ENCODE measurements at places on chromosomes 4 and X.

GRCh38 chrX:136162827-136163570 lies 15.7 kb downstream of the FHL1 start:
- DNase-seq, result no peak
- no peak overlapping the region for H3K4me3 ChIP-seq
- no peaks in the 10 kb centered on the region for H3K36me3 ChIP-seq
- no peaks in the 10 kb centered on the region for H3K4me1 ChIP-seq
- H3K27me3 ChIP-seq, result no peaks in the 10 kb centered on the region

DNA sequence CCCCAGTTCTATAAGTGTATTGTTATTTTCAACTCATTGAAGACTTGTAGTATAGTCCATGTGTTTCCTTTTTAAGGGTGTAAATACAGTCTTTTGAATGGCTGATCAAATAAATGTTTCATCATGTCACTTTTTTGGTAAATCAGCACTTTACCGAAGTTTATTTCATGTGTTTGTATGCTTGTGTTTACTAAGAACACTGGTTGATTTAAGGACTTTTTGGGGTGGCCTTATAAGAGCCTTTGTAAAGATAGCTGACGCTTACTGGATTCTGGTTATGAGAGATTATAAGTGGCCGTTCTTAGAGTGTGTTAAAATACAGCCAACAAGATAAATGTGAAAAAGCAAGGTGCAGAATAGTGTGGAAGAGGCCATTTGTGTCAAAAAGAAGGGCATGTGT lies 2.6 kb downstream of the UBE2K start:
- H3K27me3 ChIP-seq, result no peaks in the 10 kb centered on the region
- peak overlapping the region; percentile 10 for H3K4me3 ChIP-seq
- peaks cover 5% of the 10 kb centered on the region for H3K36me3 ChIP-seq

DNA sequence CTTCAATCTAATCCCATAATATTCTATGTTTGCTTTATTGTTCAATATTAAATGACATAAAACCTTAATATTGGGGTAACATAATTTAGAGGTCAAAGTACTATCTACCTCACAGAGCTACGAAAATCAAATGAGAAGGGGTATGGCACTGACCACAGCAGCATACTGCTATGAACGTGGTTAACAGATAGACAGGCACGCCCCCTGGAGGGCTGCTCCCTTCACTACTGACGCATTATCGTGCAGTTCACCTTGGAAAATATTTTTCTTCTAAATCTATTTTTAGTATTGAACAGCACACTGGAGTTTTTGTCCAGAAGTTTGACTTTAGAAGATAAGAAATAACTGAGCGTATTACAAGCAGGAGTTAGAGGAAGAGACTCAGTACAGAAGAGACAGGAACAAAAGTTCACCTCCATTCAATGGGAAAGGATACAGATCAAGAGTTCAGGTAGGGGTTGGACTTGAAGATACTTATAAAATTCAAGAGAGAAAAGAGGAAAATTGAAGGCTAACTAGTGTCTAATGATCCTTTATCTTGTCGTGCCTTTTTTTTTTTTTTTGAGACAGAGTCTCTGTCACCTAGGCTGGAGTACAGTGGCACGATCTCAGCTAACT lies 22.7 kb downstream of the MAP9 start:
- DNase-seq, result no peak
- no peak overlapping the region for H3K27ac ChIP-seq
- H3K4me3 ChIP-seq, result no peak overlapping the region
- no peaks in the 10 kb centered on the region for H3K4me1 ChIP-seq
- no peaks in the 10 kb centered on the region for H3K27me3 ChIP-seq

GRCh38 chr4:135050086-135050717 lies 848.6 kb upstream of the PABPC4L start:
- no peak for DNase-seq
- H3K4me1 ChIP-seq, result no peaks in the 10 kb centered on the region
- H3K27ac ChIP-seq, result no peak overlapping the region

- H3K27ac ChIP-seq, result no peak overlapping the region
- no peak overlapping the region for H3K4me3 ChIP-seq
- H3K27me3 ChIP-seq, result no peaks in the 10 kb centered on the region
- H3K4me1 ChIP-seq, result no peaks in the 10 kb centered on the region
- no peaks in the 10 kb centered on the region for H3K36me3 ChIP-seq
These were observed 30.2 kb downstream of the ASB5 start for GRCh38 chr4:176238826-176239225.

- DNase-seq, result no peak
- H3K27ac ChIP-seq, result no peak overlapping the region
- H3K4me3 ChIP-seq, result no peak overlapping the region
- H3K27me3 ChIP-seq, result no peaks in the 10 kb centered on the region
- no peaks in the 10 kb centered on the region for H3K36me3 ChIP-seq
These were observed 49.3 kb downstream of the WDR19 start for GRCh38 chr4:39231660-39232059.

GRCh38 chr4:118981839-118982381 lies 93.3 kb downstream of the SYNPO2 start:
- no peaks in the 10 kb centered on the region for H3K27me3 ChIP-seq
- H3K36me3 ChIP-seq, result no peaks in the 10 kb centered on the region
- DNase-seq, result peak; percentile 60
- no peak overlapping the region for H3K27ac ChIP-seq

DNA sequence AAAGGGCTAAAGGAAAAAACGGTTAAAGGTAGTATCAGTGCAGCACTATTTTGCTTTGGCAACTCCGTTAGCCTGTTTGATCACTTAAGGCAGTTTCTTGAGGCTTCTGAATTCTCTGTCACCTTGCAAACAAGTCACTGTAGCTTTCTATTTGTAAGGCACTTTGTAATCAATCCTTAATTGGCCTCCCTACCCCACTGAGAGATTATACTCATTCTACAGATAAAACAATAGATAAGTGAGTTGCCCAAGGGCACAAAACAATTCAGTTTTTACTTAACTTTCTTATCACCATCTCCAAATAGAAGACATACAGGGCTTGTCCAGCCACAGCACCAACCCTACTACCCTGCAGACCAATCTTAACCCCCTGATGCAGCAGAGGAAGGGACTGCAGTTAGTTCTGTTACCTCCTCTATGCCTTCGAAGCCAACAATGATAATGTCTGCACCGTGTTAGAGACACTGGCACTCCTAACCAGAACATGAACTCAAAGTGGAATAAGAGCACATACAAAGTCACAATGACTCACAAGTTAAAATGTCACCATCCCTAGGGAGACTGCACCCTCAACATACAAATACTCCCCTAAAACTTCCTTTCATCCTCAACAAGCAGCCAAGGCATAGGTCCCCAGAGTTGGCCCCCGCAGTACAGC lies 1.7 kb downstream of the TMEM185A start:
- peaks cover 20% of the 10 kb centered on the region for H3K4me1 ChIP-seq
- no peaks in the 10 kb centered on the region for H3K27me3 ChIP-seq
- H3K27ac ChIP-seq, result no peak overlapping the region
- H3K4me3 ChIP-seq, result no peak overlapping the region
- DNase-seq, result no peak

GRCh38 chr4:185589067-185589836 lies 53.9 kb upstream of the PDLIM3 start:
- no peaks in the 10 kb centered on the region for H3K36me3 ChIP-seq
- DNase-seq, result no peak
- H3K27me3 ChIP-seq, result peaks cover 8% of the 10 kb centered on the region
- peaks cover 3% of the 10 kb centered on the region for H3K4me1 ChIP-seq
- no peak overlapping the region for H3K27ac ChIP-seq

- DNase-seq, result no peak
- no peak overlapping the region for H3K27ac ChIP-seq
- H3K4me3 ChIP-seq, result no peak overlapping the region
- no peaks in the 10 kb centered on the region for H3K27me3 ChIP-seq
- no peaks in the 10 kb centered on the region for H3K4me1 ChIP-seq
- no peaks in the 10 kb centered on the region for H3K36me3 ChIP-seq
These were observed 31.9 kb downstream of the MAGED4 start for GRCh38 chrX:52216541-52216940.

GRCh38 chrX:16963216-16963615 lies 16.8 kb downstream of the REPS2 start:
- no peak for DNase-seq
- no peaks in the 10 kb centered on the region for H3K4me1 ChIP-seq
- no peaks in the 10 kb centered on the region for H3K27me3 ChIP-seq
- H3K4me3 ChIP-seq, result no peak overlapping the region
- no peaks in the 10 kb centered on the region for H3K36me3 ChIP-seq

- H3K27me3 ChIP-seq, result no peaks in the 10 kb centered on the region
- no peak for DNase-seq
- H3K27ac ChIP-seq, result no peak overlapping the region
- no peaks in the 10 kb centered on the region for H3K36me3 ChIP-seq
These were observed 260.1 kb downstream of the BCOR start for GRCh38 chrX:39837688-39838087.

GRCh38 chrX:38954520-38954919 lies 153.3 kb downstream of the MID1IP1 start:
- no peaks in the 10 kb centered on the region for H3K27me3 ChIP-seq
- H3K4me1 ChIP-seq, result no peaks in the 10 kb centered on the region
- H3K4me3 ChIP-seq, result no peak overlapping the region
- H3K27ac ChIP-seq, result no peak overlapping the region
- no peaks in the 10 kb centered on the region for H3K36me3 ChIP-seq

GRCh38 chr4:140038031-140038533 lies 115.9 kb downstream of the MAML3 start:
- no peak for DNase-seq
- H3K36me3 ChIP-seq, result no peaks in the 10 kb centered on the region
- no peak overlapping the region for H3K4me3 ChIP-seq
- H3K27ac ChIP-seq, result no peak overlapping the region
- no peaks in the 10 kb centered on the region for H3K4me1 ChIP-seq
- no peaks in the 10 kb centered on the region for H3K27me3 ChIP-seq

GRCh38 chrX:71872542-71873458 lies 37.8 kb upstream of the NHSL2 start:
- DNase-seq, result no peak
- H3K4me1 ChIP-seq, result no peaks in the 10 kb centered on the region
- no peaks in the 10 kb centered on the region for H3K27me3 ChIP-seq
- H3K36me3 ChIP-seq, result no peaks in the 10 kb centered on the region

DNA sequence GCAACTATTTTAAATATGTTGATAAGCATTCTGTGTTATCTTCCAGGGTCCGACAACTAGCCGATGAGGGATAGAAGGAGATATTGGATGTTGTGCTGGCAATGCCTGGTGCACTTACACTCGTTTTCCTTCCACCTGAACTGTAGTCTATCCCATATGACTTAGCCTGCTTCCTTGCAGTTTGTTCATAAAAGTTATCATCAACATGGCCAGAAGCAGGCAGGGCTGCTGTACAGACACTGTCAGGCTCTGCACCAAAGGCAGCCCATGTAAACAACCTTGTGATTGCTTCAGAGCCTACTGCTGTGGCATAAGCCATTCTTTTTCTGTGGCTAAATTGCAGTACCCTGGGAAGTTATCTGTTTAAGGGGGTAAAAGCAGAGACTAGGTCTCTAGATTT lies 1.6 kb downstream of the MAPK10 start:
- no peak overlapping the region for H3K4me3 ChIP-seq
- H3K36me3 ChIP-seq, result no peaks in the 10 kb centered on the region
- DNase-seq, result no peak
- H3K27ac ChIP-seq, result no peak overlapping the region
- H3K27me3 ChIP-seq, result no peaks in the 10 kb centered on the region

GRCh38 chr4:10123227-10124101 lies 6.9 kb upstream of the WDR1 start:
- H3K4me3 ChIP-seq, result no peak overlapping the region
- peaks cover 58% of the 10 kb centered on the region for H3K4me1 ChIP-seq
- H3K27me3 ChIP-seq, result no peaks in the 10 kb centered on the region
- no peaks in the 10 kb centered on the region for H3K36me3 ChIP-seq
- DNase-seq, result no peak
- no peak overlapping the region for H3K27ac ChIP-seq

DNA sequence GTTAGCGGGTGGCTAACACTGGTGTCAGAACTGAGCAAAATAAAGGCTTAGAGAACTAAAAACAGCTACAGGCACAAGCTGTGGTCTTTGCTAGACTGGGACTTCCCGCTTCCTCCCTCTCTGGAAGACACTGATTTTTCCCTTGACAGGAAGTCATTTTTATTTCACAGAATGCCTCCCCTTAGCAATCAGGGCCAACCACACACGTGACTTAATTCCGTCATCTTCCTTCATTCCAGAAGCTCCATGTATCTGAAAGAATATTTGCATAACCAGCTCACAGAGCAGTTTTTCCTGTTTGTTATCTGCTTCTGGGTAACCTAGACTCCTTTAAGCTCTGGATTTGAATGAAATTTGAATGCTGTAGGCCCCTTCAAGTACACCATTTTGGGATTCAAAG lies 327.5 kb upstream of the FRG1 start:
- no peaks in the 10 kb centered on the region for H3K4me1 ChIP-seq
- H3K4me3 ChIP-seq, result no peak overlapping the region
- no peak overlapping the region for H3K27ac ChIP-seq
- H3K27me3 ChIP-seq, result no peaks in the 10 kb centered on the region
- H3K36me3 ChIP-seq, result no peaks in the 10 kb centered on the region

DNA sequence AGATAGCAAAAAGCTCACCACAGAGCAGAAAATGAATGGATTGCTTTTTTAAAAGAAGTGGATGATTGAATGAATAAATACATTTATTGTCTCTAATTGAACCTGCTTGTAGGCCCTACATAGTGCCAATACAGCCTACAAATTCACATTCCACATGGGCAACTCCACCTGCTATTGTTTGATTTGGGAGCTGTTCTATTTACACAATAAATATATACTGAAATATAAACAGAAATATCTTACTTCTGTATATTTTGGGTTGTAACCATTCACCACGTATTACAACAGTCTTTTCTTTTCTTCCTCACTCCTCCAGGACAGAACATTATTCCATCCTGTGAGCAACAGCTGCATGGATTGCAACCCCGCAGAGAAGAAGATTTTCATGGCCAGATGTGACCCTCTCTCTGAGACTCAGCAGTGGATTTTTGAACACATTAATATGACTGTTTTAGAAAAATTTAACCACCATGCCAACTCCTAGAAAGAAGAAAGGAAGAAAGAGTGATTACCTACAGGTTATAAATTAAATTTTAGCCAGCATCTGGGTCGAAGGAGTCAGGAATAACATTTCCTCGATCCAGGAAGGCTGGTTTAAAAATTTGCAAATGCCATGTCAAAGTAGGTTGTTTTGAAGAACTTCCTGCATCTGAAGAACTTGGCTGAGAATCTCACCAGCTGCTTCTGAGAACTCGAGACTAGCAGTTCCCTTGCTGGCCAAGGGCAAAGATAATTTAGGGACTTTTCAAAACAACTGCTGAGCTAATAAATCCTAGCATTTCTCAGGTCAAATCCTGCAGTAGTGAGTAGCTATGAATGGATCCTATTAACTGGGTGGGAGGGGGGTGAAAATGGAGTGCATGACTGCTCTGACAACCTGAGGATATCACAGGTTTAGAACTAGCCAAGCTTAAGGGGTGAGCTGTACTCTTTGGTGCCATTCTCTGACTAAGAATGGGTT lies 128.7 kb upstream of the GALNT7 start:
- no peak overlapping the region for H3K27ac ChIP-seq
- no peak for DNase-seq
- no peaks in the 10 kb centered on the region for H3K4me1 ChIP-seq
- no peak overlapping the region for H3K4me3 ChIP-seq

DNA sequence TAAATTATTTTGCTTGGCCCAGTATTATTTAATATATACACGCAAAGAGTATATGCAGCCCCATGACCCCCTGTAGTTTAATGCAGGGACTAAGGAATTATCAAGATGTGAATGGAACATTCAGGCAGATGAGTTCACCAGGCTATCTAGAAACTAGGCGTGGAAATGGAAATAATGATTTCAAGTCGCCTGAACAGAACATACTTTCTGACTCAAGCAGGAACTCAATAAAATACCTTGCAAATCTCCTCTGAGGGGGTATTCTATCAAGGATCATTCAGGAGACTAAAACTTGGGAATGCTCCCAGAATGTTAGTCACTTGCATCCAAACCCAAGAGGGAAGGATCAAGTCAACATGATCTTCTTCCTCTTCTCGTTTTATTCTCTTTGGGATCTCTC lies 59.6 kb upstream of the RASSF6 start:
- no peak overlapping the region for H3K27ac ChIP-seq
- H3K36me3 ChIP-seq, result no peaks in the 10 kb centered on the region

Data from CD8-positive, alpha-beta memory T cell (primary cell).